ENCODE measurements at places on chromosomes 6 and 20. TPM values are rescaled to one million over a fixed set of nuclear protein-coding genes. Genes with fewer than 3 reads are reported as not detected.

GRCh38 chr20:6165346-6165745 lies 42.5 kb upstream of the FERMT1 start:
- no peak for DNase-seq

GRCh38 chr20:58837717-58838116 lies 13.0 kb downstream of the GNAS-AS1 start:
- no peak for DNase-seq

- no peak for DNase-seq
These were observed 21.0 kb downstream of the SLC13A3 start for GRCh38 chr20:46630306-46630705.

DNA sequence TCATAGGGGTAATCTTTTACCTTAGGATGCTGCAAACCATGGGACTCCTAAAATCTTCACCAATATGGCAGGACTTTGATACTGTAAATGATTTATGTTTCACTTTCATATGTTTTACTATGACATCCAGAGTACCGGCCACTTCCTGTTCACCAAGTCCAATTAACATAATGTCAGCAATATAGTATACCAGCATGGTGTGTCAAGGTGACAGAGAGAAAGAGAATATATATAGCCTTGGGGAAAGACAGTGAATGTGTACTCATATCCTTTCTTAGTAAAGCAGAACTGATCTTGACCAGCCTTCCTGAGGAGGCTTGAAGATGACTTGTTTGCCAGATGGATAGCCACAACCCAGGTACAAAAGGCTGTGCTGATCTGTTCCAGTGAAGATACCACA lies 127.9 kb downstream of the NRN1 start:
- DNase-seq: no peak

DNA sequence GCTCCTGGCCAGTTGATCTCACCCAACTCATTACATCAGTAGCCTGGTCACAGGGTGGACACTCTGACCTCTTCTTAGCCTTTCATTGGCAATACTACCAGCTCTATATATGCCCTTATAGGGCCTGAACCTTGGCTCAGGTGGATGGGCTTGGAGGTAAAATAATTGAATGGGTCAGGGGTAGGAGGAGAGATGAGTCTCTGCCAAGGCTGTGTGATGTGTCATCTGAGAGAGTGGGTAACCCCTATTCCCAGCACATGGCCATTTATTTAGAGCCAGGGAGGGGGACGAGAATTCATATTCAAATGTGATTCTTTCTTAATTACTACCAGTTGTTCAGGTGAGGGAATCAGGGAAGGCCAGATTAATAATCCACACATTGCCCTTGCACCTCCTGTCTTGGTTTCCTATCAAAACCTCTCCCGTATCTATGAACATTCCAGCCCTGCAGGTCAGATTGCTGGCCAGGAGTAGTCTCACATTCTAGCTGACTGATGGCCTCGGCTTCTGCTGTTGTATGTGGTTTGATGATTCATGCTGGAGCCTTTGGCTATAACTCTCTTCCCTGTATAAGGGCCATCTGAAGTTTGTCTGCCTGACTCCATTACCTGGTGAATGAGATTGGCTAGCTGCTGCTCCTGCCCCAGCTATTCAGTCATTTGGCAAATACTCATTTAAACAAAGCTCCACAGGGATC lies 13.4 kb downstream of the C20orf173 start:
- DNase-seq: no peak

DNA sequence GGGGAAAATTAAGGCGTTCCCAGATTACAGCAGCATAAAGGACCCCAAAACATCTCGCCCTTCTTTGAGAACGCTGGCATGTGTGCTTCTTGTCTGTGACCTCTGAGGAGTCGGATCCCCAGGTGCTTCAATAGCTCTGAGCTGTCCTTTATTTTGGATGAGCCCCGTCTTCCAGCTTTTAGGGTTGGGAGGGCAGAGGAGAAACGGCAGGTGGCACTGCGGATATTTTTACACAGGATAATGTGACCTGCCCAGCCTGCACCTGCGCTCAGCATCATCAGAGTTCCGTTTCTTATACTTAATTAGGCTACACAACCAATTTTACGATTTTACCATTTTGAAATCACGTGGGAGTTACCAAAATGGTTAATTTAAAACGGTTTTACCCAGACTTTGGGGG lies 147.7 kb upstream of the RPS6KA2 start:
- DNase-seq: no peak

GRCh38 chr6:13613029-13613594 lies 2.0 kb upstream of the NOL7 start:
- no peak for DNase-seq

- no peak for DNase-seq
These were observed 780.0 kb downstream of the BCKDHB start for GRCh38 chr6:80886475-80886874.

DNA sequence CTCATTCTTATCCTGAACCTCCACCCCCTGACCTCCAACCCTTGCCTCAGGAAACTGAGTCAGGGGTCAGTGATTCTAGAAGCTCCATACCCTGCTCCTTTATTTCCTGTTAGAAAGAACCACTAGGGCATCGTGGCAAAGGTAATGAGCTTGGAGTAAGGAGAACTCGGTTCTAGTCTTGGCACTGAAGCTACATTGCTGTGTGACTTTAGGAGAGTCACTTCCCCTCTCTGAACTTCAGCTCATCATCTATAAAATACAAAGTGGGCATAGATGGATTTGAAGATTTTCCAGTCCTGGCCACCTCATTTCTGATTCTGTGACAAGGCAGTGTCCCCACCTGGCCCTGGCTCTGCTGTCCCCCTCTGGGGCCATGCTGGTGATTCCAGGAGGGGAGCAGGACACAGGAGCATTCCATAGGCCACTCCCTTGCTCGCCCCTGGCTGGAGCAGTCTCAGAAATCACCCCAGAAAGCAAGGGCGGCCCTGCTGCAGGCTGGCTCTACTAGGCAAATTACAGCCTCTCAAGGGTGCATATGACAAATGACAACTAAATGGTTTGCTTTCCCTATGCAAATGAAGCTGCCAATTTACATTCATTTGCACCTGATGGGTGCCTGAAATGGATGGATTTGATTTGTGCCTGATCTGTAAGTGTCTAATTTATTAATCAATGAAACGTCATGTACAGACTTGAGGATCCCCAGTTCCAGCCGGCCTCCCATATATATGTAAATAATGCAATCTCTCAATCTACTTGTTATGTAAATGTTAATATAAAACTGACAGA lies 62.2 kb downstream of the LRFN2 start:
- no peak for DNase-seq

DNA sequence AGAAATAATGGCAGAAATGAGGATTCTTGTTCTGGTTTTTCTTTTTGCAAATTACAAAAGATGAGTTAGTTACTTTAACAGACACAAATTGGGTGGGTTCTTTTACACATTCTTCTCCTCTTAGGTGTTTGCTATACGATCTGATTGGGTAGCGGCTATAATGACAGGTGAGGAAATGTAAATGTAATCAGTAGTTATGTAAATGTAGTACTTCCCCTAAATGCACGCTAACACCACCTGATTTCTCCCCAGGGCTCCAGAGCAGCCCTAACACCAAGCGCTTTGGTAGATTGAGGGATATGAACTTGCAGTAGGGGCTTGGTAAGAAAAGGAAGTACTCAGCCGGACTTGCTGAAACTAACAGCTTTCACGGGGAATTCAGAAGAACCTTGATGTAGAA lies 499.4 kb upstream of the NOX3 start:
- no peak for DNase-seq

GRCh38 chr6:54813892-54814291 lies 32.7 kb upstream of the FAM83B start:
- DNase-seq: no peak

DNA sequence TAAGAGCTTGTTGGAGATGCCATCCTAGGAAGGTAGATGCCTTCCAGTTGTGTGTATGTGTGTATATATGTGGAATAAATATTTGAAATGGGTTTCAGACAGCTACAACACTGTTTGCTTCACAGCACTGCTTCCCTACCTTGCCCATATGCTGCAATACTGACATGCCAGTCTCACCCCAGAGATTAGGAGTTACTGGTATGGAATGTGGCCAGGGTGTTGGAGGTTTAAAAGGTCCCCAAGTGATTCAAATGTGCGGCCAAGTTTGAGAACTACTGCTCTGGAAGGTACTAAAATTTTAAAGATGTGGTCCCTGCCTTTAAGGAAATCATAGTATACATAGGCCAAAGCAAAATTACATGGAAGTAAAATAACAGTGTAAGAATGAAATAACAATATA lies 39.5 kb downstream of the BCKDHB start:
- no peak for DNase-seq

- DNase-seq: no peak
These were observed 139.5 kb upstream of the BTBD3 start for GRCh38 chr20:11778206-11778570.

GRCh38 chr6:9481292-9482029 lies 933.4 kb downstream of the TFAP2A start:
- DNase-seq: no peak

DNA sequence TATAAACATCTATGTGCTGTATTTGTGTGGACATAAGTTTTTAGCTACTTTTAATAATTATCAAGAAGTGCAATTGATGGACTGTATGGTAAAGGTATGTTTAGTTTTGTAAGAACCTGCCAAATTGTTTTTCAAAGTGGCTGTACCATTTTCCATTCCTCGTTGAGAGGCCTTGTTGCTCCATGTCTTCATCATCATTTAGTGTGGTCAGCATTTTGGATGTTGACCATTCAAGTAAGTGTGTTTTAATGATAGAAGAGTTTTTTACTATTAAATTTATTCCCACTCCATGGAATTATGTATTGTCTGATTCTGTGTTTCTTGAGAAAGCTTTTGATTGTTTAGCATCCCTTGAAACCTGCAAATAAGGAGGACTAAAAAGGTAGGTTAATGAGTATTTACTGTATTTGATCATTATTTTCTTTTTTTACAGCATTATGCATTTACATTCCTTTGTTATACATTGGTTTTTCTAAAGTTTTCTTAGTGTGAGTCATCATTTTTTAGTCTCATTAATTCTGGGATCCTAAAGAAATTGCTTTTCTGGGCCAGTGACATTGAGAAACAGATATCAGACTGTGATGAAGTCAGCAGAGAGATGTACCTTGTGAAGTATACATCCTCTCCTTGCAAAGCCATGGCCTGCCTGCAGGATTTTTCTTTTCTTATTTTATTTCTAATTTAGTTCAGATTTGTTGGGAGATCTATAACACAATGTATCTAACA lies 312.8 kb upstream of the PTCHD4 start:
- no peak for DNase-seq

DNA sequence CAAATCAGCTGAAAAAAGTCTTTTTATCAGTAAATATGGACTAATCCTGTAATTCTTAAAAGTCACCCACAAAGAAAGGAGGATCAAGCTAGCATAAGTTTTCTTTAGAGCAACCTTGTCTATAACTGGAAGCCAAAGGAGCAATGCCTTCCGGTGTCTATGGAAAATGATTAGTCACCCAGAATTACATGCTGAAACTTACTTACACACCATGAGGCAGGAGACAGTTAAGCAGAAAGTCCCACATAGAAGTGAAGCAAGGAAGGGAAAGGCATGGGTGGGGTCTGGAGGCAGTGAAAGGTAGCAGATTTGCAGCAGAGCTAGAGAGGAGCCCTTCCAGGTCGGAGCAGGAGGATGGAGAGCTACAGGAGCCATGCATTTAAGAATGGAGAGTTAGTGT lies 153.7 kb upstream of the RIPOR2 start:
- no peak for DNase-seq

GRCh38 chr20:13526551-13526950 lies 112.2 kb downstream of the TASP1 start:
- DNase-seq: no peak

GRCh38 chr6:117411474-117411873 lies 14.3 kb downstream of the ROS1 start:
- no peak for DNase-seq

DNA sequence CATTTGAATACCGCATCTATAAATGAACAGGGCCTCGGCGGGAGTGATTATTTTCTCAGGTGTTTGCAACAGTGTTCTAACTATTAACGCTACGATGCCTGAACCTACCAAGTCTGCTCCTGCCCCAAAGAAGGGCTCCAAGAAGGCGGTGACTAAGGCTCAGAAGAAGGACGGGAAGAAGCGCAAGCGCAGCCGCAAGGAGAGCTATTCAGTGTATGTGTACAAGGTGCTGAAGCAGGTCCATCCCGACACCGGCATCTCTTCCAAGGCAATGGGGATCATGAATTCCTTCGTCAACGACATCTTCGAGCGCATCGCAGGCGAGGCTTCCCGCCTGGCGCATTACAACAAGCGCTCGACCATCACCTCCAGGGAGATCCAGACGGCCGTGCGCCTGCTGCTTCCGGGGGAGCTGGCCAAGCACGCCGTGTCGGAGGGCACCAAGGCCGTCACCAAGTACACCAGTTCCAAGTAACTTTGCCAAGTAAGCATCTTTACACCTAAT lies 70.9 kb downstream of the HFE start:
- no peak for DNase-seq

DNA sequence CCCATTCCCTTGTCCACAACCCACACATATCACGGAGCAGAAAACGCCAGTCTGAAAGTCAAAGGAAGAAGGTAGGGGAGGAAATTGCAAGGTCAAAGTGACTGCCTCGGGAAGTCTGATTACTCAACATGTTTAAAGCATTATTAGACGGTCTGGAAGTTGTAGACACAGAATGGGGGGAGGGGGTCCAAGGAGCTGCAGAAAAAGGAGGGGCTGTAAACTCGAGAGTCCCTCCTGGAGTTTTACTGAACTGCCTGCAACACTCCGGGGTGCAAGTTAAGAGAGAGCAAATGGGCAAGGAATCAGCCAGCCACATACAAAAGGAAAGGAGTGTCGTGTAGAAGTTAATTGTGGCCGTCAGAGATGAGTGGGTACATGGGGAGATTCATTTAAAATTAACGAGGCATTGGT lies 417.7 kb upstream of the JARID2 start:
- DNase-seq: peak; percentile 71

GRCh38 chr6:151289399-151290007 lies 49.7 kb downstream of the AKAP12 start:
- no peak for DNase-seq

GRCh38 chr20:18401305-18401704 lies 65.5 kb downstream of the DZANK1 start:
- no peak for DNase-seq

GRCh38 chr6:89067796-89068195 lies 12.8 kb upstream of the PNRC1 start:
- DNase-seq: no peak

GRCh38 chr20:63497138-63497945 lies 1.5 kb downstream of the EEF1A2 start:
- DNase-seq: no peak

DNA sequence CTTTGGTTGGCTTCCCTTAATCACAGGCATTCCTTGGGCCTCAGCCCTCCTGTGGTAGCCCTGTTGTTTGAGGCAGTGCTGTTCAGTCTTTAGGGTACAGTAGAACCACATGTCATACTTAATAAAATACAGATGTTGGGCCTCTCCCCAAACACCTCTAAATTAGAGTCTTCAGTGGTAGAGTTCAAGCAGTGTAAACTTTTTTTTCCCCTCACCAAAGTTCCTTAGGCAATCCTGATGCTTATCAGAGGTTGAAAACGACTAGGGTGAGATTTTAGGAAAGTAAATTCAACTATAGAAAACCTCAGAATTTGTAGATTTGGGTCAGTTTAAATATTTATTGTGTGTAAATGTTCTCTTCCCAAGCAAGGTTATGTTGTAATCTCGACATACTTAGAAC lies 44.6 kb downstream of the BLTP3A start:
- DNase-seq: no peak

Gene ADGRF5
- 51.7 TPM for total RNA-seq

Gene FNDC11
- total RNA-seq: 1.6 TPM

Gene GOPC
- 21.4 TPM for total RNA-seq

Gene CCM2L
- total RNA-seq: 13.8 TPM

Gene TOP1
- 49.9 TPM for total RNA-seq

Gene CLDN20
- total RNA-seq: not detected

Gene ANKRD6
- 29.5 TPM for total RNA-seq

Gene SLC44A4
- total RNA-seq: 137 TPM

Gene FOXP4
- total RNA-seq: 33.2 TPM
